CD4-positive, alpha-beta T cell treated with Interleukin-17A for 4 hours (primary cell): ENCODE measurements at places on chromosomes 2 and 18.

DNA sequence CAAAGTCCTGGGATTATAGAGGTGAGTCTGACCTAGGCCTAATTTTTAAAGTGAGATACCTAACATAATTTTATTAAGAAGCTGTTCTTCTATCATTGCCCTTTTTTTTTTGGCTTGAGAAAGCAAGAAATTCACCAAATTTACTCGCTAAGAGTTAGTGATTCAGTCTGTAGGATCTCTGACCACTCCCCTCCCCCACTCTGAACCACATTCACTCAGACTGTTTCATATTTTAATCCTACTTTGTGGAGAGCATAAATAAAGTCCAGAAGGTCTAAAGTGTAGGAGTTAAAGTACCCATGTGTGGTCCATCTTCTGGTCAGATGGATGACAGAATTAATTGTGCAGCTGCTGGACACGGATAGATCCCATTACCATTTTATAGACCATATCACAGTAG, 115.8 kb upstream of the MGAT5 start:
- no peak for DNase-seq

DNA sequence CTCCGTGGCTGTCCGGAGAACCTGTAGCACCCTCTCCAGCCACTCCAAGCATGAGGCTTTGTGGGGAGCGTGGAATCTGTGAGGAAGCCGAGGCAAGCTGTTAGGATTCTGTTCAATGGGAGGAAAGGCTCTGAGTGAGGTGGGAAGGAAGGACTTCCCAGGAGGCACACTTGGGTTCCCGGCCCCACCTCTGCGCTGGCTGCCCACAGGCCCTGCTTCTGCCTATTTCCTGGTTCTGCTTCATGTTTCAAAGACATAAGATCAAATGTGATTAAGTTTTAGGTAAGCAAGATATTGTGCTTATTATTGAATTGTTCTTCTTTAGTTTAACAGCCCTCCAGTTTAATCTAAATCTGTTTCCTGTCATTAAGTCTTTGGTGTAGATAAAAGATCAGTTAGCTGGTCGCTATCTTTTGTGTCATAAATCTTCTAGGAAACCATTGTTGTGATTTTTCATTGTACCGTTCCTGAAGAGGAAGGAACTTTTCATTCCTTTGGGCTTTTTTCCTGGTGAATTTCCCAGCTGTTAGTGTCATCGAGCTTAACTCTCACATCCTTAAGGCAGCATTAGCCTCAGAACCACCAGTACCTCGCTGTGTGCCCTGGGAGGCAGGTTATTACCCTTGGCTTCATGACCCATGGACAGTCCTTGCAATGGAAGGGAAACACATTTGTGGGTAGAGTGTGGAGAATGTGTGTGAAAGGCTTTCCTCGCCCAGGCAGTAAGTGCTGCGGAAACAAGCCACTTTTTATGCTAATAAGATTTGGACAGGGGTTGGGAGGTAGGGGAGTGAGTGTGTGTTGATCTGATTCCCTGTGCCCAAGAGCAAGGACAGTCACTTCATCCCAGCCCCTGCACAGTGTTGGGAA, 61.9 kb upstream of the ALPP start:
- DNase-seq: no peak

GRCh38 chr2:100417711-100418124, 250 bp upstream of the CHST10 start:
- no peak for DNase-seq

DNA sequence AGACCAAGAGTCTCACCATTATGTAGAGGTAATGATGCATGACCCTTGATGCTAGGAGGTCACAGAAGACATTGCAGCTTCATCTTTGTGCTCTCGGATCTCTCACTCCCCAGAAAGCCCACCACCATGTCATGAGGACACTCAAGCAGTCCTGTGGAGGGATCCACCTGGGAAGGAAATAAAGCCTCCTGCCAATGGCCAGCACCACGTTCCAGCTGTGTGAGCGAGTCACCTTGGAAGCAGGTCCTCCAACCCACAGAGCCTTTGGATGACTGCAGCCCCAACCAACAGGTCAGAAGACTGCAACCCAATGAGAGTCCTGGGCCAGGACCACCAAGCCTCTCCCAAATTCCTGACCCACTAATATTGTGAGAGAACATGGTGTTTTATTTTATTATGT, 38.4 kb downstream of the CYP26B1 start:
- DNase-seq: no peak

DNA sequence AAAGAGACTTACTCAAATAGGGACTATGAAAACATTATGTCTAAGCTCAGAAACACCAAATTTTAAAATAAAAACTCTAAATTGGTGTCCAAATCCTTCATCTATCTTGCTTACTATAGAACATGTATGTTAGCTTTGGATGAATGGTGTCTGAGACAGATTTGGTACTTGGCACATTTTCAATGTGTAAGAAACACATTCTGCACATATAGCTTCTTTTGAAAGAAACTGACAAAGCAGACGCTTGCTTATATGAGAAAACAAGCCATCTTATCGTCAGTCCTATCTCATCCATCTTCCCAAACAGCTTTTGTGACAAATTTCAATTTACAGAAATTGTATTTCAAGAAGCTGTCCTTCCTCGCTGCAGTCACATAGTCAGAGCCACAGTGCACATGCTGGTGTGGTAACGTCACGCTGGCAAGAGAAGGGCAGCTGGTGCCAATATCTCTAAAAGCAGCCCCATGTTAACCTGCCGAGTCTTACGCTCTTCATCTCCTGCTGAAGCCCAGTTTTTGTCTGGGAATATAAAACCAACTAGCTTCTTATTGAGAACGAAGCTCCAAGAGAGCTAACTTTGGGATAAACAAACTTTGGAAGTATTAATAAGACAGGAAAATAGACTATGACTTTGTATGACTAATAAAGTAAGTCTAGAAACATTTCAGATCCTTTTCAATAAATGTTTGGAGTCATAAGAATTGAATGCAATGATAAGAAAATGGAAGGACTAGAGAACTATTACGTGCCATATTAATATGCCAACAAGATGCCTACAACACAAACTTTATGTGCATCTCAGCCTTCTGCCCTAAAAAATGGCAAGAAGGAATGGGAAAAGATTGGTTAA, 74.9 kb upstream of the TFCP2L1 start:
- no peak for DNase-seq

GRCh38 chr18:5984245-5984644, 88.9 kb upstream of the TMEM200C start:
- DNase-seq: no peak

DNA sequence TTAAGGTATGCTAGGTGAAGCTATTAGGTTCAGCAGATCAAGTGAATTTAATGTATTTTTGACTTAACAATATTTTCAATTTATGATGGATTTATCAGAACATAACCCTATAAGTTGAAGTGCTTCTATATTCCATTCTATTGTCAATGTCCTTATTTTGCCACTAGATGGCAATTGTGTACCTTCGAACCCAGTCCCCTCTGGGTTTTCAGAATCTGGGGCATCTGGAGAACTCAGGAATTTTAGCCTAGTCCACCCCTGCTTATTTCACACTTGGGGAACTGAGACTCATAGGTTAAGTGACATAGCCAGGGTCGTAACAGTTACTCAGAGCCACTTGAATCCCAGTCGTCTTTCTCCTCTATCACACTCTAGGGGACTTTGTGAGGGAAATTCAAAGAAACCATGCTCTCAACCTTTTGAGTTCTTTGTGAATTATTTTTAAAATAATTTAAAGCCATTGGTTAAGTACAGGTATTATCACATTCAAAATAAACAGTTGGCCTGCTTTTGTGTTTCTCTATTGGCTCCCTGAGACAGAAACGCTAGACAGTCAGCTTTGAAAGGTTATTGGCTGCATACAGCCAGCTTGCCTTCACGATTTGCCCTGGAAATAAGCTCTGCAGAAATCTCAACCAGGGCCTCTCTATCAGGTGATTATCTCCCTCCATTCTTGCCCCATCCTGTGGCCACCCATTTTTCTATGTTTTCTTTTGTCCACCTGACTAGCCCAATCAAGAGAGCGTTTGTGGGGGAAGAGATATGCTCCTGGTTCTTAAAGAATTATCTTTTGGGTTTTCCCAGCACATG, 145.0 kb downstream of the TTC27 start:
- no peak for DNase-seq

DNA sequence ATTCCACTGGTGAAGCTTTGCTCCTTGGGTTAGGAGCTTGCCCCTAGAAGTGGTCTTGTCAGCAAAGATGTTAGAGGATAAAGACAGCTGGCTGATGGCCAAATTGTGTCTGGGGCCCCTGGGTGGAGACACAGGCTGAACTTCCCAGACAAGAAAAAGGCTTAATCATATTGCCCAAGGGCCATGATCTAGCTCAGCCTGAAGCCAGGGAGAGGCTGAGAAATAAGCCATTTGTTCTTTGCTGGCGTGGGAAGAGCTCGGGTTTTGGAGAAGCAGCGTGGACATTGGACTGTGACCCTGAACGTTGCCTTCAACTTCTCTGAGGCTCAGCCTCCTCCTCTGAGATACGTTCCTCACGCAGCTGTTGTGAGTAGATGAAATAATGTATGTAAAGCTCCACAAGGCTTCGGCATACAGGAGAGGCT, 153.0 kb downstream of the ZFP36L2 start:
- no peak for DNase-seq

DNA sequence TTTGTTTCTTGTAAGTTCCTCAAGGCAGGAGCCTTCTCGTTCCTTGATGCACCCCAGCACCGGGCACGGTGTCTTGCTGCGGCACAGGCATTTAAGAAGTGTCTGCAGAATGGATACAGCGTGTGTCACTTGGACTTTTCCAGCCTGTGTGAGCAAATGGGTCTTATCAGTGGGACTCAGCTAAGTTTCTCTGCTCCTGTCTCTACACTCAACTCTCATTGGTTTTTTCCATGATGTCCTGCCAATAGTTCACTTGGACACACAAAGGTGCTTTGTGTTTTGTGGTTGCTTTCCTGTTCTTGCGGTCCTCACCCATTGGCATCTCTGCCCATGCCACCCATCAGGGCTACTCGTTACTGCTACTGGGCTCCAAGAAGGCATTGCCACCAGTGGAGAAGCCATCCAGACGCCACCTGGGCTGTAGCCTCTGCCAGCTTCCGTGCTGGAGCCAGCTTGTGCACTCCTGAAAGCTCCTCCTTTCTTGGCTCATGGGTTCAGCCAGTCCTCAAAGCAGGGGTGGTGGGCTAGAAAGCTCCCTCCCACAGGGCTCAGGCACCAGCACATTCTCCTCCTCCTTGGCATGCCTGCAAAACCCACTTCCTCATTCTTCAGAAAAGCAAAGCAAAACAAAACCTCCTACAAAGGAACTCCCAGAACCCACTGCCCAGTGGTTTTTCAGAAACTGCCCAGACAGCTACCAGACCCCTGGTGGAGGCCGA, 41.4 kb downstream of the IL1R2 start:
- peak; percentile 33 for DNase-seq

GRCh38 chr2:69381337-69381737, 5.7 kb downstream of the GFPT1 start:
- peak; percentile 11 for DNase-seq
